NCI-H187 treated with DMSO at 0.1 percent for 48 hours (cell line): ENCODE measurements at places on chromosomes 5 and 9.
A peak's percentile ranks its signal among the peaks of the same experiment; 100 is the strongest.

DNA sequence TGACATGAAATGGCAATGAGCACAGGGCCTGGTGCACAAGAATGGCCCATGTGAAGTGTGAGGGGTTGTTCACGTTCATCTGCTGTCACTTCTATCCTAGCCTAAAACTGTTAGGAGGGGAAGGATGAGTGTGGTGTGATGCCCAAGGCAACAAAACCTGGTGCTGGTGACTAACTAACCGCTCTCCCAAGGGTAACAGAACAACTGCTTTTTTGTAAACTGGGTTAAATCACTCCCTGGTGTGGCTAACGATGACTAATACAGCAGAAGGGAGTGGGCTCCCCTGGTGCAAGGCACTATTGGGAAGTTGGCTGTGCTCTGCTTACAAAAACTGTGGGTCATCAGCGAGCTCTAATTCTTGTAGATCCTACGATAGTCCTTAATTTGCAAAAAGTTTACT, 103.2 kb upstream of the VCAN start:
- no peak for DNase-seq

DNA sequence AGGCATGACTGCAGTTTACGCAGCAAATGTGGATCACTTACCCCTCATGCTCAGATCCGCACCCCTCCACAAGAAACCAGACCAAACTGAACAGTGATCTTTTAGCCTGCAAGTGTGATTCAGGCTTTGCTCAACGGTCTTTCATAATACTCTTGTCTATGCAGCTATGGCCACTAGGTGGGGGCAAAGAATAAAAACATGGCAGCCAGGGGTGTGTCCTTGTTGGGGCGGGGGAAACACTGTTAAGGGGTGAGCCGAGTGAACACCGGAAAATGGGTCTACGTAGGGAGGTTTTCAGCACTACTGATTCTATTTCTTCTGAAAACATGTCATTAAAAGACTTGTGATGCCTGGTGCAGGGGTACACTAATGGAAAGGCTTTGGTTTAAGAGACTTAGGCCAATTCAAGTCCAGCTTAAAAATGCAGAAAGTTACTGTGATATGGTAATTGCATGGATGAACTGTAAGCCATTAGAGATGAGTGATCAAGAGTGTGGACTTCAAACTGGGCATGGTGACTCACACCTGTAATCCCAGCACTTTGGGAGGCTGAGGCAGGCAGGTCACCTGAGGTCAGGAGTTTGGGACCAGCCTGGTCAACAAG, 49.9 kb upstream of the GPR151 start:
- peak; percentile 64 for DNase-seq

DNA sequence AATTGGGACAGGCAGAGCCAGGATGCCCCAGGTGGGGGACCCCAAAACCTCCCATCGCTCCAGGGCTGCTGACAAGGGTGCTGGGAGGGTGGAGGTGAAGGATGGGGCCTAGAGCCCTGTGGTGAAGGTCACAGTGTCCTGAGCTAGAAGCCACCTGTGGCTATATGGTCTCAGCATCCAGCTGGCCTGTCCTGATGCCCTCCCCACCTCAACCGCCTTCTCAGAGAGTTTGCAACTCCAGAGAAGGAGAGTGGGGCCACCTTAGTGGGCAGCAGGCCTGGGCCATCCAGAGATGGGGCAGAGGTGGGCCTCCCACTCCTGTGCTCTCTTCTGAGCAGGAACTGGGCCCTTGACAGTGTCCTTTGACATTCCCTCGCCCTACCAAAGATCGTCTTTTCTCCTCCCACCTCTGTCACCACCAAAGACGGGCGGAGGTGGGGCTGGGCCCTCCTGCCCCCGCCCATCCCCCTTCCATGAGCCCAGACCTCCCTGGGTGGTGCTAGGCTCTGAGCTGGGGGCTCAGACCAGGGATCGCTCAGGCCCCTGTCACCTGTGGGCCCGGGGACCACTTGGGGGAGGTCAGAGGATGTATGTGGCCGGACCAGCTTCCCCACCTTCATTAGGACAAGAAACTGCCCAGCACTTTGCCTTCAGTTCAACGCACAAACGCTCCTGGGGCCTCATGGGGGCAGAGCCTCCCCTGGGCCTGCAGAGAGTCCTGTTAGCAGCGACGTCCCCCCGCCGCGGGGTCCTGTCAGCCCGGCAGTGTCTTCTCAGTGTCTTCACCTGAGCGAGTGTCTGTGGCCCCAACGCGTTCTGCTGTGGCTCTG, 10.0 kb upstream of the DOLPP1 start:
- no peak for DNase-seq

- peak; percentile 92 for DNase-seq
Observed at GRCh38 chr5:115418788-115419187, 122.3 kb upstream of the CCDC112 start.
